Activated T-helper 1 cell treated with anti-CD3 and anti-CD28 coated beads, Interleukin-2, amount 50 U/mL, for 16 hours (primary cell): ENCODE measurements at places on chromosomes 16 and 17.

- DNase-seq: no peak
Observed at GRCh38 chr16:83942815-83943515, 10.1 kb upstream of the OSGIN1 start.

DNA sequence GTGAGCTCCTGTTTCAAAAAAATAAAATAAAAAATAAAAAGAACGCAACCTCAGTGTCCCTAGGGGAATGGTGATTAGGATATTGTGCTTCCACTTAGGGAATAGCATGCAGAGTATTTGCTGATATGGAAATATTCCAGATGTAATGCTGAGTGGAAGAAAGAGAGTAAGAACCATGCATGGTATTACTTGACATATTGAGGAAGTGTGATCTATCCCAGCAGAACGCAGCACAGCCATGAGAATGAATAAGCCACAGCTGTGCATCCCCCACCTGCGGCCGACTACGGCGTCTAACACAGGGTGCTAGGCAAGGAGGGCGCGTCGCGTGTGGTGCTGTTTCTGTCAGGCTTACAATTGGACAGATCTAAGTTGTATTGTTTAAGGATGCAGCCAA lies 49.5 kb downstream of the FOXK2 start:
- DNase-seq: no peak

- no peak for DNase-seq
Observed at GRCh38 chr17:63587770-63588169, 12.9 kb upstream of the TACO1 start.

DNA sequence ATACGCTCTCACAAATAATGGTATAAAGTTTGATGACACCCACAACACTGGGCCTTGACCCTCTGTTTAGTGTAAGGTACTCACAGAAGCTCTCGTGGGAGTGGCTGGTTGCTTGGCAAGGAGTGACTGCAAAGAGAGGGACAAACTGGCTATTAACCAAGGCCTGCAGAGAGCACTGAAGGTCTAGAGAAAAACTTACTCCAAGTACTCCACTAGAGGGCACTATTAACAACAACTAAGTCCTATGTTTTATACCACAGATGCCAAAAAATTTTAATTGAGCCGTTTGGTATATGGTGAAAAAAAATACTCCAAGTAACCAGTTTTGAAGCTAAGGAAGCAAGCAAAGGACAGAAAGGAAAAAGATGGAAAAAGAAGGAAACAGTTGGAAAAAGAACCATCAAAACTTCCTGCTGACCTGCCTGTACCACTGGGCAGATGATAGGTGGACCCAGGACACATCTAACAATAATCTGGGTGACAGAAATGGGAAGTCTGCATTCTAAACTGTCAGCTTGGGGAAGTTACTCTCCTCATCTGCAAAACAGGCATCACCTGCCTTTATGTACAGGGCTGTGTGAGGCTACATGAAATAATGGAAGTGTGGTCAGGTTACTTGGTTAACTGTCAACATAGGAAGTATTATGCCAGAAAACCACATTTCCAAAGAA lies 23.2 kb downstream of the DYNC1LI2 start:
- no peak for DNase-seq

DNA sequence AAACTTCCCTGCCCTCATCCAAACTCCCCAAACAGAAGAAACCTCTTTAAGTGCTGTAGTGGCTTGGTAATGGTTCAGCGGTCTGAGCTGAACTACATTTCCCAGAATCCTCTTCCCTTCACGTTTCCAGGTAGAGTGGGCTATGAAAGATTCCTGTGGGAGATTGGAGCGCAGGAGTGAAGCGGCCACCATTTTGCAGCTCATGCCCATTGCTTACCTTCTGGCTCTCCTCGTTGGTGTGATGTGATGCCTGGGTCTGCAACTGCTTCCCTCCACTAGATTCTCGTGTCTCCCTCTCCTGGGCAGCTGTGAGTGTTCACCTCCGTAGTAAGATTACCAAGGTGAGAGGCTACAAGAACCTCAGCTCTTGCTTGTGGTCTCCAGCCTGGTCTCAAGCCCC lies 82.1 kb downstream of the GPR139 start:
- no peak for DNase-seq

DNA sequence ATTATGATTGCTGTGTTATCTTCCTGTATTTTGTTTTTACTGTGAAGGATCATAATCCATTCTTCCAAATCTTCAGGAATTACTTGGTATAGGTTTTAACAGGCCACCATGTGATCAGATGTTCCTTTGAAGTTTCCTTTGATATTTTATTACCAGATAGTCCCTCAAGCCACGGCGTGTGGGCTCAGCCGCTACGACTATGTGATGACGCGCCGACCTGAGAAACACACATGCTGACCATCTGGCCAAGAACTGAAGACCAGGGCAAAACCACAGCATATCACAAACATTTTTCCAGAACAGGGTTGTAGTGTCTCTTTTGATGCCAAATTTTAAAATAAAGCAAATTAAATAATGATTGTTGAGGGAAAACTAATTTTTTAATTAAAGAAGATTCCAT lies 47.3 kb downstream of the ZCCHC14 start:
- DNase-seq: no peak

DNA sequence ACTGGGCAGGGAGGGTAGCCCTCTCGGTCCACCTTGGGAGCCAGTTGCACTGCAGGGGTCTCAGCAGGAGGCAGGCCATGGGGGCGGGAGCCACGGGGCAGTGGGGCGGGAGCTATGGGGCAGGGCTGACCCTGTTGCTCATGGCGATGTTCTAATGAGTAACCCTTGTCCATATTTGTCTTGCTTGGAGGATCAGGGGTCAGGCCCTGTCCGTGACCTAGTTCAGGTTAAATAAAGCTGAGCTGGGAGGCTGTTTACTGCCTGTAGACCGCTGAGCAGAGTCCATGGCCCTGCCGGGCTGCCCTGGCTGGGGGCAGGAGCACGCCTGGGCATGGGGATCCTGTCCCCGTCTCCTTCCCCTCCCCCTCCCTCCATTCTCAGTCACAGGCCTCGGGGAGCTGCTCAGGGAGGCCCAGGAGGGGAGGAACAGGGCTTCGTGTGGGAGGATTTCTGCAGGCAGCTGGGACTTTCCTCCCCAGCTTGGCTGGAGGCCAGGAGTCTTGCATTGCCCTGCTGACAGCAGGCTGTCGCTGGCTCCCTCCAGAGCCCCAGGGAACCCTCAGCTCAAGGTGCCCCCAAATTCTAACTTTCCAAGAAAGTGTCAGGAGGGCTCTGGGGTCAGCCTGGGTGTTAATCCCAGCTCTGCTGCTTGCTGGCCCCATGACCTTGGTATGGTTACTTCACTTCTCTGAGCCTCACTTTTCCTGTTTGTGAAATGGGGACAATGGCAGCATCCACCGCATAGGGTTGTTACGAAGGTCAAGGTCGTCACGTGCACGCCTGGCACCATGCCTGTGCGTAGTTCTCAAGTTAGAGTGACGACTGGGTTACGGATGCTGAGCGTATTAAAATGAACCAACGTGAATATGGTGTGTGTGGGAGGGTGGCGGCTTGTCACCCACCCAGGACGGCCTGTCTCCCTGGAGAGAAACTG lies 6.1 kb upstream of the SERPINF2 start:
- DNase-seq: no peak

DNA sequence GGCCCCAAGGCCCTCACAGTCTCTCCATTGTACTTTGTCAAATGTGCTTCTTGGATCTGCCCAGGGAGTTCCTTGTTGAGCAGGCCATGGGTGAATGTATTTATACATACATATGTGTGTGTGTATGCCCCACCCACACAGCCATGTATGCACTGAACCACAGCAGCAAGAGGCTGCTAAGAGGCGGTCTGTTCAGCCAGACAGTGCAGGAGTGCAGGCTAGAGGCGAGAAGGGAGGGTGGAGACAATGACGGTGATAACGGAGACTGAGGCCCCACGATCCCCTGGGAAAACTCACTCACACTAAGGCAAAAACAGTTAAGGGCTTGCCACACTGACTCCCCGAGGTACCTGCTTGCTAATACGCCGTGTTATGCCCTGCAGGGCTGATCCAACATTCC lies 151.0 kb upstream of the CDC42EP4 start:
- DNase-seq: no peak

DNA sequence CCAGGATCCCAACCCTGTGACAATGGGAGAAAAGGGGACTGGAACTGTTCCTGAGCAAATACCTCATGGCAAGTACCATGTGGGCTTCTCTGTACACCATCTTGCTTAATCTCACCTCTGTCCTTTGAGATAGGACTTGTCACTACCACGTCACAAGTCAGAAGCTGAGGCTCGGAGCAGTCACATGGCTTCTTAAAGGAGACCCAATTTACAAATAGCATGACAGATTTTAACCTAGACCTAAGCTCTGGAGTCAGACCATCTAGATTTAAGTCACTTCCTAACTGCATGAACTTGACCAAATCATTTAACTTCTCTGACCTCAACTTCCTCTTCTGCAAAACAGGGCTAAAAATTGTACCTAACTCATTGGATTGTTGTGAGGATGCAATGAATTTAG lies 36.0 kb upstream of the CCL1 start:
- no peak for DNase-seq

GRCh38 chr17:37118366-37119137 lies 169.8 kb downstream of the AATF start:
- no peak for DNase-seq

GRCh38 chr17:80205811-80206210 lies 14.3 kb downstream of the SGSH start:
- DNase-seq: no peak

DNA sequence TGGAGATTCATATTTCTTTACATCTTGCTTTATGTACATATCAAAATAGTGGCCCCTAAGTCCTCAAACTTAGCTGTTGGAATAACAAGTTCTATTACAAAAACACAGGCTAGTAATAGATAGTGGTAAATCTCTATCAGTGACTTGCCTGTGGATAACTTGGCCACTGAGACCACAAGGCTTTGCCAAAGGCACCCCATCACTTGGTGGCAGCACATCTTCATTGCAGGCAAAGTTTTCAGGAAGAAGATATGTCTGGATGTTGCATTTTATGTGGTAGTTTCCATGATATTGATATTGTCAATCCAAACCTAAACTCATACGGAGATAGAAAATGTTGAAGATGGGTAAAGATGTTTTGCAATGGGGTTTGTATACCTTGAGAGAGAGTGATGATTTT lies 58.5 kb downstream of the KNOP1 start:
- DNase-seq: no peak

DNA sequence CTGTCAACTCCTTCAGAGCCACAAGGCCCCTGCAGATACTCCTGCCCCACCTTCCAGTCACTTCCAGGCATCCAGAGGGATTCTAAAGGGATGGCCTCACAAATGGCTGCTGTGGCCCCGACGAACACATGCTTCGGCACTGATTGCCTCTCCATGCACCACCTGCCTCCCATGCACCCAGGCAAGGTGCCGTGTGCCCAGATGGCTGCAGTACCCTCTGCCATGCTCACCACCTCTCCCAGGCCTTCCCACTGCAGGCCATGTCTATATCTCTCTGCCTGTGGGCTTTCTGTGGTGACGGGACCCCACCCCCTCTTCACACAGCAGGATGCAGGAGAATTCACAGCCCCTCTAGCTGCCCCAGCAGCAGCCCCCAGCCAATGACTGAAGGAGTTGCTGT lies 27.9 kb upstream of the LYRM9 start:
- DNase-seq: no peak

DNA sequence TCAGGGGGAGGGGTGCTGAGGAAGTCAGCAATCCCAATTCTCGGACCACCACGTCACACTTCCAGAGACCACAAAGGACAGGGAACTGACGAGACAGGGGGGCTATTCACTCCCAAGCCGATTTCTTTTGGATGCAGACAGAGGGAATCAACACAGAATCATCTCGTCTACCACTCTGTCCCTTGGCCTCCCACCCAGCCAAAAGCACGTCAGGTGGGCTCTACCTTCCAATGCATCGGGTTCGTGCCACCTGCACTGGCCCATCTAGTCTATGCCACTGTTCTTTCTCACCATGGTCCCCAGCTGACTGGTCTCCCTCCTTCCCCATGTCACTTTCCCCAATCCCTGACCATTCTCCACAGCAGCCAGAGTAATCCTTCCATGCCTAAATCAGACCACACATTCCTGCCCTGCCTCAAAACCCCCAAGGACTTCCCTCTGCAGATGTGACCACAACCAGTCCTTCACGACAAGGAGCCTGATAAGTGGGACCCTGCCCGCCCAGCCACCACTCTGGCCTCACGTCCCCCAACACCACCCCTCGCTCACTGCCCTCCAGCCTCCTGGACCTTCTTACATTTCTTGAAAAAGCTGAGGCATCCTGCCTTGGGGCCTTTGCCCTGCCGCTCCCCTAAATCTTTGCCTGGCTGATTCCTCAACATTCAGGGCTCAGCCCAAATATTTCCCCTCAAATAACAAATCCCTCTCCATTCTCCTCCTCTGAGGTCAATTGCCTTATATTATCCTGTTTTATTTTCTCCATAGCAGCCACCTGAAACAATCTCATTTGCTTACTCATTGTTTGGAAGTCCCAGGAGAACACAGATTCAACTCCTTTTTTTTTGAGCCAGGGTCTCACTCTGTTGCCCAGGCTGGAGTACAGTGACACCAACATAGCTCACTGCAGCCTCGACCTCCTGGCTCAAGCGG lies 70.4 kb downstream of the IL21R start:
- no peak for DNase-seq

GRCh38 chr17:64658931-64659330 lies 3.2 kb downstream of the SMURF2 start:
- no peak for DNase-seq

GRCh38 chr17:61351745-61352407 lies 47.8 kb upstream of the TBX2 start:
- DNase-seq: no peak
